ENCODE measurements at places on chromosomes 1 and 21.
A peak's percentile ranks its signal among the peaks of the same experiment; 100 is the strongest.

GRCh38 chr1:31182352-31182751, 57.3 kb downstream of the NKAIN1 start:
- DNase-seq: peak; percentile 53

GRCh38 chr1:221998186-221998612, 256.3 kb upstream of the DUSP10 start:
- no peak for DNase-seq

DNA sequence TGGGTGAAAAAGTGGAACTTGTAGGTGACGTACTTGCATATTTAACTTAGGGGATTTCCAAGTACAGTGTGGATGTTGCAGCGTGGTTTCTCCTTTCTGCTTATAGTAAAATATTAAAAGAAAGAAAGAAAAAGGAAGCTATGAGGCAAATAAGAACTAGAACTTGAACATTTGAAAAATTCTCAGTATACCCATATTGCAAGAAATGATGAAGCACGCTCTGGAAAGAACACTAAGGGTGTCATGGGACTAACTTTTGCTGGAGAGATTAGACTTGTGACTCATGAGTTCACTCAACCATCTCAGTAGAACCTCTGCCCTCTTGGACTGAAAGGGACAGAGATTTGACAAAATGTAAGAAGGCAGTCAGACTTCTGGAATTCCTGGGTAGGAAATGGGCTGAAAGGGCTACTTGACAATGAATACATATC, 704.5 kb upstream of the ADGRL4 start:
- no peak for DNase-seq

- DNase-seq: no peak
These were observed 2.5 kb downstream of the ADAR start for GRCh38 chr1:154605534-154605933.

DNA sequence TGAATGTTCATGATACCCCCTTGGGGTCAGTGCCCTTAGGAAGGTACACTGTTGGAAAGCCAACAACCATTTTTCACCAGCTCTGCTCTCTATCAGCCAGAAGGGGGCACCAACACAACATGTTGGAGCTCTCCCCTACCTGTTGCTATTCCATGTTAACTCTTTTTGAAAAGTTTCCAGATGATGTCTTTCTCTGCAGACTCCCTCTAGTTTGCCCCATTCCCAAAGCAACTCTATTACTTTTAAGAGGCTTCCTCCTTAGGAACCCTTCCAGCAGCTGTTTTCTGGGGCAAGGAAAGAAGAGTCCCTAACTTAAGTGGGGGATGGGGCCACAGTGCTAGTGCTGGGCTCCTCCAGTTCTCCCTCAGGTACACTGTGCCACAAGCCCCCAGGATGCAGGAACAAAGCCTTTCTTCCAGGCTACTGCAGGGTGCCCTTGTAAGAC, 22.9 kb upstream of the NDC1 start:
- peak; percentile 70 for DNase-seq

DNA sequence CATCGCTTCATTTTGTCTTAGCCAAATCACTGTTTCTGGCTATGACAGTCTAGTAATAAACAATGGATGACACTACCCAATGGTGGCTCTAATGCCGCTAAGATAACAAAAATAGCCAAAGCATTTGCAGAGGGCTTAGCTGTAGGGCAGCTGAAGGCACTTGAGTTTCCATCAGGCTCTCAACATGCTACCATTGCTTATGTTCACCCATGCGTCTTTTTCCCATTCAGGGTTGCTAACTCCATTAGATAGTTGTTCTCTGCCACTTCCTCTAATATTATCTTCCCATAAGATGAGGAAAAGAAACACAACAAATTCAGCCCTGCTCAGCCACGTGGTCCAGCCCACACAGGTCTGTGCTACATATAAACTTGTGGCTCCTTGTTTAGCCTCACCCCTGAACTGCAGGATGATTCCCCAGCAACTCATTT, 159.6 kb downstream of the TOMM20 start:
- no peak for DNase-seq

GRCh38 chr1:218030846-218031245, 254.2 kb upstream of the RRP15 start:
- no peak for DNase-seq

DNA sequence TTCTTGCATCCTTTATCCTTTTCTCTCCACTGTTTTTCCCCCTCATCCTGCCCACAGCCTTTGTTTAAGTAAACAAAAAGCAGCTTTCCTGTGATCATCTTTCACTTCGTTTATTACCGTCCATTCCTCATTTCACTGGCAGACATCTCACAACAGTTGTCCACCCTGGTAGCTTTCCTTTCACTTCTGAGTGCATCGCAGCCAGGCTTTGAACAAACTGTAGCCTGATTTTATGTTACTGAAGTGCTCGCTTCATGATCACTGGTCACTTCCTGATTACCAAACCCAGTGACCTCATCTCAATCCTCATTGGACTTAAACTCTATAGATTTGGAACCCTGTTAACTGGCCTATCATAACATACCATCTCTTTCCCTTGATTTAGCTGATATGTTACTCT, 67.7 kb downstream of the SDCCAG8 start:
- DNase-seq: no peak
